ENCODE measurements at places on chromosomes 13 and 19.
A peak's percentile ranks its signal among the peaks of the same experiment; 100 is the strongest.

DNA sequence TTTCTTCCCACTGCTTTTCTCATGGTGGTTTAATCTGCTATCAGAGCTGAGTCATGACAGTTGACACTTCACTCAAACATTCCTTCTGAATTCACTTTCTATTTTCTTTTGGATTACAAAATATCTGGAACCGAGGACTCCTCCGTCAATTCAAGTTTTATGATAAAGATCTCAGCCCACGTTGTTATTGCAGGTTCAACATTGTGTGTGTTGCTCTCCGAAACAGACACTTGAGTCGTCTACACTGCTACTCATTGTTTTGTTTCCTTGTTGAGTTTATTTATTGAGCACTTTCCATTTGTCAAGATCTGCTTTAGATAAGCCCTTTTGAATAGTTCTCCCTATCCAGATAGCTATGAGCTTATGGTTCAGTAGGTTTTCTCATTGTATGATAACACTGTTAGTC is 636.1 kb upstream of the GPC6 start:
- DNase-seq, result no peak

- peak; percentile 54 for DNase-seq
These were observed 749 bp downstream of the GATAD2A start for GRCh38 chr19:19405971-19406877.

DNA sequence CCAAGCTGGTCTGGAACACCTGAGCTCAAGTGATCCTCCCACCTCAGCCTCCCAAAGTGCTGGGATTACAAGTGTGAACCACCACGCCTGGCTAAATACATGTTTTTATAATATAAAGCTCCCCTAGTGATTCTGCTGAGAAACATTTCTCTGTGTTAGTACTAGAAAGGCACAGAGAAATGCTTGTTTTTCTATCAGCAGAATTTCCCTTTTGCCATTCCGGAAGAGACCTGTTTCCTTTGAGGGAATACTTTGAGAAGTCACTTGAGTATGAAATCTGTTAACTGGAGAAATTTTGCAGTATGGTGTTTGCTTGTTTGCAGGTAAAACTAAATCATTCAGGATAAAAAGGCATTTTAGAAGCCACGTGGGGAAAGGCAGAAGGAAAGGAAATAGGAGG is 4.4 kb upstream of the NLRP12 start:
- DNase-seq, result no peak

DNA sequence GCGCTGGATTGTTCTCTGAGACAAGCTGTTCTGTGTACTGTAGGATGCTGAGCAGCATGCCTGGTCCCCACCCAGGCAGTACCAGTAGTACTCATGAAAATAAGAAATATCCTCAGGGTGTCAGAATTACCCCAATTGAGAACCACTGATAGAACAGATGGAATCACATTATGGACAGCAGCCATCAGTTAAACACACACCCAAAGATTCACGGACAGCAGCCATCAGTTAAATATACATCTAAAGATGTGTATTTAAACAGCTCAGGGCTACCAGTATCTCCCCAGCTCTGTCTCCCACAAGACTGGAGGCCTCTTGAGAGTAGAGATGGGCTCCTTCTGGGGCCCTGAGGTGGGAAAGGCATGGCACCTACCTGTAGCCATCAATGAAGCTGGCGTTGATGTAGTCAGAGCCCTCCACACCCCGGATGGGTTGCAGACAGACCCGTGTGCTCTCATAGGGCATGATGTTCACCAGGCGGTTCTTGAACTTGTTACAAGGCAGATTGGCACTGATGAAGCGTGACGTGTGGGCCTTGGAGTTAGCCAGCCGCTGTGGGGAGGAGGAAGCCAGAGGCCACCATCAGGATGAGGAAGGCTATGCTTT is 129.3 kb downstream of the PTPRS start:
- DNase-seq, result no peak

DNA sequence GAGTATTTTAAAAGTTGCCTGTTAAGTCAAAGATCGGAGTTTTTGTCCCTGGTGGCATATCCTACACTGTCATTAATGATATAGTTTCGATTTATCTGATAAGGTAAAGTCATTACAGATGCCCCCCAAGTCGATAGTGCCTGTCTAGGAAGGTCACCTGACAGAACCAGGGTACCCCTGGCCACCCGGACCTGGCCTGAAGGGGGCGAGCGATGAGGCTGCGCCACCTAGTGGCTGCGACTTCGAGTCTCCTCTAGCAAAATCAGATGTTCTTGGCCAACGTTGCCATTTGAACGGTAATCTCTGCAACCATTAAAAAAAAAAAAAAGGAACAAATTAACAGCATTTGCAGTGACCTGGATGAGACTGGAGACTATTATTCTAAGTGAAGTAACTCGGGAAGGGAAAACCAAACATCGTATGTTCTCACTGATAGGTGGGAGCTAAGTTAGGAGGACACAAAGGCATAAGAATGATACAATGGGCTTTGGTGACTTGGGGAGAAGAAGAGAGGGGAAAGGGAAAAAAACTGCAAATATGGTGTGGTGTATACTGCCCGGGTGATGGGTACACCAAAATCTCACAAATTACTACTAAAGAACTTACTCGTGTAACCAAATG is 565.1 kb downstream of the LIG4 start:
- DNase-seq, result no peak

GRCh38 chr13:20566468-20566897 is 474 bp upstream of the IFT88 start:
- DNase-seq, result peak; percentile 82

- DNase-seq, result no peak
These were observed 175.0 kb downstream of the PTPRS start for GRCh38 chr19:5165697-5166019.

- no peak for DNase-seq
These were observed 23.4 kb upstream of the SLC7A10 start for GRCh38 chr19:33248954-33249613.

GRCh38 chr19:32471095-32471494 is 65.5 kb downstream of the DPY19L3 start:
- DNase-seq, result no peak

DNA sequence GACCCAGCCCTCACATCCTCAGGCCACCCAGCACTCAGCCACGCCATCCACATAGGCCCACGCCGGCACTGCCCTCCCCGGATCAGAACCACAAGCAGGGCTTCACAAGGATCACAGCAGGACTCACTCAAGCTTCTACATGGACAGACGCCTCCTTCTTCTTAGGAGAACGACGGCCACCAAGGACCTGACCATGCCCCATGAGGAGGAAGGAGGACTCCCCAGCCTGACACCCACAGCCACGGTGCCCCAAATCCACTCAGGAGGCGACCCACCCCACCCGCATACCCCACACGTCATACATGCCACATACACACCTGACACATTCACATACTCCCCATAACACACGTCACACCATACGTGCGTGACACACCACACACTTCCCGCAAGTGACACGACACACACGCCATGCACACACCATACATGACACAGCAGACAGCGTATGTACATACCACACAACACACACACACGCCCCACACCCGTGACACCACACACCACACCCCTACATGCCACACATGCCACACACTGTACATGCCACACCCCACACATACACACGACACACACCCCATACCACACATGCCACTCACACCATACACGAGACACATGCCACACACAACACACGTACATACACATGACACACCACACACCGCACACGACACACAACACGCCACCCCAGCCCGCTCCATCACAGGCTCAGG is 50.4 kb downstream of the MLLT1 start:
- DNase-seq, result no peak

DNA sequence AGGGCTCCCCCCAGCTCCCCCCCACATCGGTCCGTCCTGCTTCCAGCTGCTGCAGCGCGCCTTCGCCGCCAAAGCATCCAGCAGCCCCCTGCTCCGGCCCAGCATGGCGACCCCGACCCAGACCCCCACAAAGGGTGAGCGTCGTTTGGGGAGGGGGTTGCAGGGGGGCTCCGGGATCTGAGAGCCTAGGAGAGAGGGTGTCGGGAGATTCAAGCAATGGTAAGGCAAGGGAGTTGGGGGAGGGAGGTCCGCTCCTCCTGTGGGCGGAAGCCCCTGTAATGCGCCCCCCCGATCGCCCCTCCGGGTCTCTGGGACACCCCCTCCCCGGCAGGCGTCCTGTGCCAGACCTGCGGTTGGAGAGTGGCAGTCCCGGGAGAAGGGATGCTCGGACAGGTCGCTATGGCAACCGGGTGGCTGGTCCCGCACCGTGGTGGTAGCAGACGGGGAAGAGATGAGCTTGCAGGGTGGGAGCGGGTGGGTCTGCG is at the start of gene FXYD7:
FXYD7 (plus strand) TSS at position 25 of the 485 bp plus-strand sequence; CDS start at position 104, 79 bp downstream.
- DNase-seq, result no peak

GRCh38 chr19:50882188-50882587 is 8.9 kb downstream of the KLK2 start:
- DNase-seq, result no peak

DNA sequence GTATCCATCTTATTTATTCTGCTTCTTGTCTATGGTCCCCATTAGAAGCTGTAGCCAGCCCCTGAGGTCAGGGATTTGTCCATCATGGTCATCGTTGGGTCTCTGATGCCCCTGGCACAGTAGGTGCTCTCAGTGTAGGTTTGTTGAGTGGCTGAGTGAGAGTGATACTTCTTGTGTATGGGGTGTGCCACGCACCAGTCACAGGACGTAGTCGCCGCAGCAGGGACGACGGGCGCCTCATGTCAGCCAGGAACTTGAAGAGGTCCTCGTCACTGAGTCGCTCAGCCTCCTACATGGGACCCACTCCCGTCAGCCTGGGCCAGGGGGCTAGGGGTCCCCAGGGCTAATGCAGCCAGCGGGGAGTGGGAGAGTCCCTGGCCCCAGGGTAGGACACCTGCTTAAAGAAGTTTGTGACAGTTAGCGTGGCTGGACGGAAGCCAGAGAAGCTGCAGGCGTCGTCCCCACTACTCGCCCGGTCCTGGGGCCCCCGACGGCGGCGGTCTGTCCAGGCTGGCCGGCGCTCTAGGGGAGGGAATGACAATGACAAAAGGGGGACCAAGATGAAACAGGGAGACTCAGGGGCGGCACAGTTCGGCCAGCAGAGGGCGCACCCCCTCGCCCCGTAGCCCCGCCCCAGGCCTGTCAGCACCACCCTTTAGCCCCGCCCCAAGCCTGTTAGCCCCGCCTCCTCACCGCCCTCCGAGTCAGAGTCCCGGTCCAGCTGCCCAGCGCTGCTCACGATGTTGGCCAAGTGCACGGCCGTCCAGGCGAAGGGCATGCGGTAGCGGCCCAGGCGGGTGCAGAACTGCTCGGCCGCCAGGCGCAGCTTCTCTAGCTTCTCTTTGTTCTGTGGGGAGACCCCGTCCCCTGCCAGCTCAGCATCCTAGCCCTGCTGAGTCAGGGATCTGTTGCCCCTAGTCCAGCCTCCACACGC is 3.7 kb downstream of the ANGPTL8 start:
- DNase-seq, result peak; percentile 82

- DNase-seq, result no peak
These were observed 78.4 kb downstream of the DPF1 start for GRCh38 chr19:38145623-38146022.

DNA sequence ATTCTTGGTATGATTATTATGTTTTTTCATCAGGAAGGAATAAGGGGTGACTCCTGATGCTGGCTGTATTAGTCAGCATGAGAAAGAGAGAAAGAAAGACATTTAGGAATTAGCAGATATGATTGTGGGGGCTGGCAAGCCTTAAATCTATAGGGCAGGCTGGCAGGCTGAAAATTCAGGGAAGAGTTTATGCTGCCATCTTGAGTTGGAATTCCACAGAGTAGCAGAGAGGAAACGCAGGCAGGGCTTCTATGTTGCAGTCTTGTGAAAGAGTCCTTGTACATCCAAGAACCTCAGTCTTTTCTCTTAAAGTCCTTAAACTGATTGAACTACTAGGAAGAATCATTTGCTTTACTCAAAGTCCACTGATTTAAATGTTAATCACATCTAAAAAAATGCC is 262.7 kb upstream of the SLC10A2 start:
- DNase-seq, result no peak
